Liver (tissue), 10 donors: ENCODE measurements at places on chromosomes 4 and X.
A peak's percentile ranks its signal among the peaks of the same experiment; 100 is the strongest.

DNA sequence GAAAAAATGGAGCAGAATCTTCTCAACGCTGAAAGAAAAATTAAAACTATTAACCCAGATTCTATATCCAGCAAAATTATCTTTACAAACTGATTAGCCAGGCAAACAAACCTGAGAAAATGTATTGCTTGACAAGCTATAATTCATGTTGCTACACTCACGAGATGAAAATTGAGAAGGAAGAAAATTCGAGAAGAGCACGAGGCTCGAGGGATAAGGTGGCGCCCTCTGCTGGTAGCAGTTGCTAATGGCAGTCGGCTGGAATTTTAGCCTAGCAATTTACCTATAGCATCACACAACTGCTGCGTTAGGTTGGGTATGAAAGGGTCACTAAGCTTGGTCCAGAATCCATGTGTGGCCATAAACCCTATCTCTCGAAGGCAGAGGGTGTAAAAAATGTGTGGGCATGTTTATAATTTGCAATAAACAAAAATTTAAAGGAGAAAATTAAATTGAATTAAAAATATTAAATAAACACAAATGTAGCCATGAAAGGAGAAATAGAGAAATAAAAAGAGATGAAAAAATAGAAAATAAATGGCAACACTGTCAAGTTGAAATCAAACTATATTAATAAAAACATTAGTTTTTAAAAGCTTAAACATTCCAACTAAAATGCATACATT lies 126.6 kb downstream of the PPP4R3C start:
- H3K27ac ChIP-seq: no peak overlapping the region
- no peaks in the 10 kb centered on the region for H3K27me3 ChIP-seq
- H3K36me3 ChIP-seq: no peaks in the 10 kb centered on the region
- peak; percentile 35 for DNase-seq

GRCh38 chr4:135007400-135007799 lies 805.8 kb upstream of the PABPC4L start:
- no peaks in the 10 kb centered on the region for H3K27me3 ChIP-seq
- H3K4me1 ChIP-seq: no peaks in the 10 kb centered on the region
- DNase-seq: no peak

GRCh38 chr4:22667332-22667940 lies 25.3 kb upstream of the GBA3 start:
- no peak for DNase-seq
- no peak overlapping the region for H3K4me3 ChIP-seq
- H3K27me3 ChIP-seq: no peaks in the 10 kb centered on the region
- peaks cover 4% of the 10 kb centered on the region for H3K4me1 ChIP-seq
- H3K36me3 ChIP-seq: no peaks in the 10 kb centered on the region

DNA sequence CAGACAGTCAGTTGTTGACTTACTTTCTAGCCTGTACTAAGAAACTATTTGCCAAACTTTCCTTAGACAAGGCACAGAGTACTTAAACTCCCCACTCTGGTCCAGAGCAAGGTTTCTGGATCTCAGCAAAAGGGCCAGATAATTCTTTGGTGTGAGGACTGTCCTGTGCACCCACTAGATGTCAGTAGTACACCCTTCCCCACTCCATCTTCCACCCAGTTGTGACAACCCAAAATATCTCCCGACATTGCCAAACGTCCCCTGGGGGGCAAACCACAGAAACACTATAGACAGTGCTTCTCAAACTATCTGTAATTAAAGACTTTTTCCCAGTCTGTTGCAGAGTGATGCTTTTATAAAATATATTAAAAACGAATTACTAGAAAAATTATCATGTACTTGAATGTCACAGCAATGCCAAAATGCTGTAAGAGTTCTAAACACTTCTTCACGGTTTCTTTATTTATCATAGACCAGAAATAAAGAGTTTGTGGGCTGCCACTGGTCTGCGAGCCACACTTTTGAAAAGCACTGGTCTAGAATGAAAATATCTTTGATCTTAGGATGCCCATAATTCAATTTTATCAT lies 203.5 kb downstream of the PRDM5 start:
- H3K27ac ChIP-seq: no peak overlapping the region
- no peaks in the 10 kb centered on the region for H3K36me3 ChIP-seq
- no peak overlapping the region for H3K4me3 ChIP-seq
- H3K4me1 ChIP-seq: no peaks in the 10 kb centered on the region
- DNase-seq: no peak

- H3K27me3 ChIP-seq: no peaks in the 10 kb centered on the region
- no peak overlapping the region for H3K4me3 ChIP-seq
- no peaks in the 10 kb centered on the region for H3K36me3 ChIP-seq
- no peak overlapping the region for H3K27ac ChIP-seq
- DNase-seq: no peak
Observed at GRCh38 chr4:87241336-87241735, 20.9 kb upstream of the KLHL8 start.

DNA sequence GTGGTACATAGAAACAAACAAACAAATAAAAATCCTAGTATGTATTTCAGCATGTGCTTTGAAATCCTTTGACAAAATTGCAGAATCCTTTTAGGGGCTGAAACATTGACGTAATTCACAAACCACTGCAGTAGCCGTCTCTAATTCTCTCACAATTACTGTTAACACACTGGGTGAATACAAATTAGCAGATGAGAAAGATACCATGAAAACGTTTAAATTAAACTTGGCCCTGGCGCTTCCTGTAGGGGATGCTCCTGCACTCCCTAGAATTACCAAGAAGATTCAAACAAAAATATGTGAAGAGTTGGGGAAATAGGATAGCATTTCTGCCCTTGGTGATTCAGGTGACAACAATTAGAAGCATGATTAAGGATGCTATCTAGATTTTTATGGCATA lies 772.5 kb upstream of the PRKX start:
- no peak overlapping the region for H3K27ac ChIP-seq
- DNase-seq: no peak
- no peaks in the 10 kb centered on the region for H3K27me3 ChIP-seq

DNA sequence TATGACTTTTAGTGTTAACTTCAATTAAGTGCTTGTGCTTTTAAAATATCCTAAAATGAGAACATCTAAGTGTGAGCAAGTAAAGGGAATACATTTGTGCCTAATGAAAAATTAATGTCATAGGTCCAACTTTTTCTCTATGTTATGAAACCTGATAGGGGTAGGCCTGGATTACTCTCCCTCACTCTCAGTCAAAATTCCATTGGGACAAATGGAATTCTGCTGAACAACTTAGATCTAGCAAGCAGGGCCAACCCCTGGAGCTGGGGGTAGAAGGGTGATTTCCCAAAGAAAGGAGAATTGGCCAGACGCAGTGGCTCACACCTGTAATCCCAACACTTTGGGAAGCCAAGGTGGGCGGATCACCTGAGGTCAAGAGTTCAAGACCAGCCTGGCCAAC lies 67.4 kb downstream of the EDNRA start:
- no peaks in the 10 kb centered on the region for H3K36me3 ChIP-seq
- DNase-seq: no peak
- no peak overlapping the region for H3K27ac ChIP-seq
- no peaks in the 10 kb centered on the region for H3K27me3 ChIP-seq

- H3K36me3 ChIP-seq: no peaks in the 10 kb centered on the region
- no peak for DNase-seq
- no peaks in the 10 kb centered on the region for H3K27me3 ChIP-seq
- H3K4me1 ChIP-seq: no peaks in the 10 kb centered on the region
- H3K4me3 ChIP-seq: no peak overlapping the region
- H3K27ac ChIP-seq: no peak overlapping the region
Observed at GRCh38 chr4:112173593-112174558, 28.6 kb downstream of the FAM241A start.

DNA sequence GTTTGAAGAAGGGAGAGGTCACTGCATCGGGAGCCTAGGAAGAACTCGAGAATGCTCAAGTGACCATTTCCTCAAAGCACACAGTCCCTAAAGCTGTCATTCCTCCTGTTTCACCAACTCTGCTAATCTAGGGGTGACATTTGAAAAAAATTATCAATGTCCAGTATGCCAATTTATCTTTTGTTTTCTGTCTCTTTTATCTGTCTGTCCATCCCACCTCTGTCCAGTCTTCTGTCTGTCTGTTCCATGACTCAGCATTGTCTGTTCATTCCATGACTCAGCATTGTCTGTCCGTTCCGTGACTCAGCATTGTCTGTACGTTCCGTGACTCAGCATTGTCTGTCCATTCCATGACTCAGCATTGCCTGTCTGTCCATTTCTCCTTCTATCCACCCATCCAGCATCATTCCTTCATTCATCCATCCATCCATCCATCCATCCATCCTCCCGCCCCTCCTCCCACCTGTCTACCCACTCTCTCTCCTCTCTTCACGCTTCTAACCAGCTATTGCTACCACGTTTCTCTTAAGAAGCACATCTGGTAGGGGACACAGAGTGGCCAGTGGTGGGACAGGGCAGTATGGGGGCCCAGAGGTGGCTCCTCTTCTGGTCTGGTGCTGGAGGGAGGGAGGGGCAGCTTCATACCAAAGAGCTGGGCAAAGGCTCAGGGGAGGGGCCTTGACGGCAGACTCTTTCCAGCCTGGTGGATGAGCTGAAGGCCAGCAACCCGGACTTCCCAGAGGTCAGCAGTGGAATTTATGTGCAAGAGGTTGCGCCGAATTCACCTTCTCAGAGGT lies 34.1 kb downstream of the HTRA3 start:
- no peaks in the 10 kb centered on the region for H3K36me3 ChIP-seq
- no peaks in the 10 kb centered on the region for H3K4me1 ChIP-seq
- DNase-seq: peak; percentile 53
- no peak overlapping the region for H3K4me3 ChIP-seq
- H3K27ac ChIP-seq: no peak overlapping the region
- no peaks in the 10 kb centered on the region for H3K27me3 ChIP-seq

DNA sequence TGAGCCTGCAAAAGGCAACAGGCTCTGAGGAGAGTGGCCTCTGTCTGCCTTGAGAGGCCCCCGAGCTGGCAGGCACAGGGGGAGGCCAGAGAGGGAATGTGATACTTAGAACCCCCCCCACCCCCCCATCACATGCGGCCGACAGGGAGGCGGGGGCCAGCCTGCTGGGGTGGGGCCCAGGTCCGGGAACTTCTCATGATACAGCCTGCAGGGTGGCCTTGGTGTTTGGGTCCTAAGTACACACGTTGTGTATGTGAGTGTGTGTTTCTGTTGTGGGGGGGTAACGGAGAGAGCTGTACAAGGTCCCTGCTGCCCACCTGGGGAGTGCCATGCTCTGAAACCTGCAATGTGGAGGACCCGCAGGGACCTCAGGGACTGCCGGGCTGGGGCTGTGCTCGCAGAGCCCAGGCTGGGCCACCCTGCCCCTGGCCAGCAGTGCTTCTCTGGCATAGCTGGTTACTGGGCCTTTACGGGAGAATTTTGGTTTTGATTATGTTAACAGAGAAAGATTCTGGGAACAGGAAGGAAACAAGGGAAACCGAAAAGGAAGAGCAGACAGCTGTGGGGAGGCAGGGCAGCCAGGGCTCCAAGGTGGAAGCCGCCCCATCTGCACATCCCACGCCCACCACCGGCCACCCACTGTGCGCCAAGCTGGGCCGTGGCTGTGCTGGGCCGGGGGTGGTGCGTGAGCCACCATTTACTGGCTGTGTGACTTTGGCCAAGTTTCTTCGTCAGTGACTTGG lies 19.9 kb downstream of the SH3BP2 start:
- H3K4me1 ChIP-seq: peaks cover 49% of the 10 kb centered on the region
- peak overlapping the region; percentile 67 for H3K27ac ChIP-seq
- no peak for DNase-seq
- H3K36me3 ChIP-seq: peaks cover 11% of the 10 kb centered on the region

DNA sequence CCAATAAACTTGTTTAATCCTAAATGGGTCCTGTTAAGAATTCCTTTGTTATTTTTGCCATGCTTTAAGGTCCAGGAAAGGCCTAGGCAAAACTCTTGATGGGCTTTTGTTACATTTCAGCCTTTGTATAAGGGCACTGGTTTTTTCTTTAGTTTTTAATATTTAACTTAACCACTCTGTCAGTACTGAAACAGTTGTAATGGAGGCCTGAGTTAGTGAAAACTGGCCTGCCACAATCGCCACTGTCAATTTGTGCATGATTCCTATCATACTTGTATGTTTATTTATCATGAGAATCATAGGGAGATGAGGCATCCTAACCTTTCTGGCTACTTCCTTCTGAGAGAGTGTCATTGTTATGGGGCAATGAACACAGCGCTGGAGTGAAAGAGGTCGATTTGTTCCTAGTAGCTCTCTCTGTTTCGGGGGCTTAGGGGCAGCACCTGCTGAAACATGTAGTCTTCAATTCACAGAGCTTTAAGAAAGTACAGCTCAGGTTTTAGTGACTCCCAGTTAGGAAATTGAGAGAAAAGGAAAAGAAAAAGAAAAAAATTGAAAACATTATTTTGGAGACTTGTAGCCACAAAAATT lies 393.8 kb upstream of the FSTL5 start:
- no peaks in the 10 kb centered on the region for H3K4me1 ChIP-seq
- no peaks in the 10 kb centered on the region for H3K36me3 ChIP-seq
- DNase-seq: no peak
- H3K27ac ChIP-seq: no peak overlapping the region

- no peaks in the 10 kb centered on the region for H3K4me1 ChIP-seq
- no peak overlapping the region for H3K4me3 ChIP-seq
- H3K27me3 ChIP-seq: no peaks in the 10 kb centered on the region
- H3K36me3 ChIP-seq: no peaks in the 10 kb centered on the region
- no peak overlapping the region for H3K27ac ChIP-seq
Observed at GRCh38 chrX:134526399-134526798, 66.4 kb downstream of the HPRT1 start.

DNA sequence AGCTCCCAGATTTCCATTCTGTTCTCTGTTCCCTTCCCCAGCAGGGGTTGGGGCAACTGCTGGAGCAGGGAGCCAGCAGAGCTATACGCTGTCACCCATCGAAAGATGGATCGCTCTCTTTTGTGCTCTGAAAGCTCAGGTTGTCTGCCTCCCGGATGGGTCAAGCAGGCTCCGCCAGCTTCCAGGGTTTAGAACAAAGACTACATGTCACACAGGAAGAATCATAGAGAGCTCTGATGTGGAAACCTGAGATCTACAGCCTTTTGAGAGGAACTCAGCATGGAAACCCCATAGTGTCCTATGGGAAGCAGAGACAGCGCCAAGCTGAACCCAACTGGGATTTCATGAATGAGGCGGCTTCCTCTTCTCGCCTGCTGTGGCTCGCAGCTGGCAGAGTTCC lies 205.4 kb downstream of the HS3ST1 start:
- no peaks in the 10 kb centered on the region for H3K36me3 ChIP-seq
- no peak for DNase-seq
- no peaks in the 10 kb centered on the region for H3K4me1 ChIP-seq
- no peak overlapping the region for H3K4me3 ChIP-seq
- peaks cover 3% of the 10 kb centered on the region for H3K27me3 ChIP-seq

- no peaks in the 10 kb centered on the region for H3K36me3 ChIP-seq
- peak overlapping the region; percentile 15 for H3K4me3 ChIP-seq
- DNase-seq: no peak
- H3K4me1 ChIP-seq: no peaks in the 10 kb centered on the region
Observed at GRCh38 chrX:103464072-103464773, 55.1 kb downstream of the RAB40A start.
